ENCODE measurements at places on chromosomes 2 and 18. TPM values are rescaled to one million over a fixed set of nuclear protein-coding genes. Genes with fewer than 3 reads are reported as not detected.

DNA sequence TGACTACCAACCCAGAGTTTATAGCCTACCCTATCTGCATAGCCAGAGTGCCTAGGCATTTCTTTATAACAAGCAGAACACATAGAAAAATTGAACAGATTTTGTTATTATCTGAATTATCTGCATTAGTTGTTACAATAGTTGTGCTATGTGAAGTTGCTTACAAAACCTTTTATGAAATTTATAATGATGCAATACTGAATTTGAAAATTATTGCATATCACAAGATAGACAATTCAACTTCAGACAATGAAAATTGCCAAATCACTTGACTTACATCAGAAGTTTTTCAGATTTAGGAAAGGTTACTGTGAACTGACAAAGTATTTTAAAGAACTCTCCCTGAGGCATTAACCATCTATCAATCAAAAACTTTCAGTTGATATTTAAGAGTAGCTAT, 437.9 kb upstream of the PIK3C3 start:
- no peak for DNase-seq

- no peak for DNase-seq
Observed at GRCh38 chr2:98535971-98536677, 72.2 kb downstream of the COA5 start.

- no peak for DNase-seq
Observed at GRCh38 chr2:44086629-44087028, 82.0 kb upstream of the PPM1B start.

GRCh38 chr2:150144546-150145298, 342.7 kb downstream of the RND3 start:
- no peak for DNase-seq

- no peak for DNase-seq
Observed at GRCh38 chr2:133432778-133433177, 135.5 kb downstream of the NCKAP5 start.

GRCh38 chr2:85376291-85377065, 21.9 kb downstream of the ELMOD3 start:
- no peak for DNase-seq

GRCh38 chr2:113113807-113114206, 13.6 kb upstream of the IL1RN start:
- no peak for DNase-seq

- DNase-seq, result no peak
Observed at GRCh38 chr2:98730053-98730706, 752 bp downstream of the MGAT4A start.

DNA sequence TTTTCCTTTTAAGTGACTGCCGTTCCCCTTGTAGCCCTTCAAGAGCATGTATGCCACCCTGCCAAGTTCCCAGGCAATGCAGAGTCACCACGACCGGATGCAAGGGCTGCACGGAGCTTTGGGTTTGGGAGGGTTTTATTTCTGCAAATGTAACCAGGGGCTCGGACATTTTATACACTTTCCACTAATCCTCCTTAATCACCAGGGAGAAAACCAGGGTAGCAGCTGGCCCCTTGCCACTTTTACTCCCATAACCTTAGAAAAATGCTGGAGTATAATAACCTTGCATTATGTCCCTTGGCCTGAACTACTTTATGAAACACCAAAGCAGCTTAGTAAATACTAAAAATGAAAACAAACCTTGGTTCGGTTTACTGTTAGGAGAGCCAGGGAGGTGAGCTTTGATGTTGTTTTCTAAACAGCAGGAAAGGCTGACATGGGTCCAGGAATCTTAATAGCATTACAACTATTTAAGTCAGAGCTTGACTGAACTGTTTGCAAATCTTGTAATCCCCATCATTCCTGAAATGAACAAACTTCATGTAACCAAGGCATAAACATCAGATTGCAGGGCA, 152.8 kb upstream of the RIOK3 start:
- no peak for DNase-seq

- no peak for DNase-seq
Observed at GRCh38 chr2:209146682-209147320, 277.0 kb upstream of the MAP2 start.

DNA sequence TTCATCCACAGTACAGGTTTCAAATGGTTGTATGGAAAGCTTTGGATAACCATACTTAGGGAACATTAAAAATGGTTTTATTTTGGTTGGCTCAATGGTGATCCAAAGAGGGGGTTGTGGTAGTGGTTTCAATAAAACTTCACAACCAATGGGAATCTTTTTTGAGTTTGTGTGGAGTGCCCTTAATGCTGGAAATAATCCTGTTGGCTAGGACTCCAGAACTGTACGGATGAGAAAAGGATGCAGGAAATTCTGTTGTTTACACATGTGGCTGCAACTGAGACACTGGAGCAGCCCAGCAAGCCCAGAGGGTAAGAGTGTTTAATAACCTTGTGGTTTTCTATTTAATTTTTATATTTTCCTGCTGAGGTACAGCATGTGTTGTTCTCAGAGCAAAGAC, at the start of gene CCDC102B:
CCDC102B (plus strand) TSS at position 210 of the 400 bp plus-strand sequence. CDS start 38,684 bp downstream, outside the sequence.
- DNase-seq, result no peak

DNA sequence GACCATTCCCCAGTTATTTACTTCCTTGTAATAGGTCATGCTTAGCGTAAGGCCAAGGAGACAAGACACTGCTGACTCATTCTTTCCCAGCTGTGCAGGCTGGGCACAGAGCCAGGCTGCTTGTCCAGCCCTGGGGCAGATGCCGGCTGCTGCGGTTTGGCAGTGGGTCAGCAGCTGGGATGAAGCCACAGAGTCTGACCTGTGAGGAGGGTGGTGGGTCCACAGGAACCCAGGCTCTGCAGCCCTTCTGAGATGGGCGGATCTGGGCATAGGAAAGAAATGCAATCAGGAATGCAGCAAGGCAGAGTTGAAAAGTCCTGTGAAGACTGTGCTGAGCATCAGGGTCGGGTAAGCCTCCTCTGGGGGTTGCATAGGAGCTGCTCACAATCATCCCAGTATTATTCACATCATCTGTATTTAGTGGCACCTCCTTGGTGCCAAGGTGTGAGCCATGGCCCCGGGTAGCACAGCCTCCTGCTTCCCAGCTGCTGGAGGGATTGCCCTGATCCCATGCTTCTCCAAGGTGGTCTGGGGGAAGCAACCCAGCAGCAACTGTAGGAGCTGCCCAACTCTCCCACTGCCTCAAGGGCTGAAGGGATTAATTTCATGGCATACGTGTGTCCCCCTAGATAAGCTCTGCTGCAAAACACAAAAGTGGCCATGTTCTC, 139.0 kb downstream of the DDX1 start:
- peak; percentile 97 for DNase-seq

DNA sequence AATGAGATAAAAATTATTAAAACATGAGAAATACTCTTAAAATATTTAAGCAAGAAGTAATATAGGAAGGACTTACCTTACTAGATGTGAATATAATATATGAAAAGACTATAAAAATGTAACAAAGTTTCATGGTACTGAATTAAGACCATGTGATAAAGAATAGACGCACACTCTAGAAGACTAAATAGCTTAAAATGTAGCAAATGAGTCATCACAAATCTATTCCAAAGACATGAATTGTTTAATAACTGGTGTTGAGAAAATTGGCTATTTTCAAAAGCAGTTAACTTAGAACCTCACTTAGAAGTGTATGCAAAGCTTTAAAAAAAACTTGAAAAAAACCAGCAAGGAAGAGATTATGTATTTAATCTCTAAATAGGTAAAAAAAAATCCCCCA, 64.1 kb downstream of the POLE4 start:
- no peak for DNase-seq

- no peak for DNase-seq
Observed at GRCh38 chr2:6602471-6602870, 263.2 kb downstream of the CMPK2 start.

DNA sequence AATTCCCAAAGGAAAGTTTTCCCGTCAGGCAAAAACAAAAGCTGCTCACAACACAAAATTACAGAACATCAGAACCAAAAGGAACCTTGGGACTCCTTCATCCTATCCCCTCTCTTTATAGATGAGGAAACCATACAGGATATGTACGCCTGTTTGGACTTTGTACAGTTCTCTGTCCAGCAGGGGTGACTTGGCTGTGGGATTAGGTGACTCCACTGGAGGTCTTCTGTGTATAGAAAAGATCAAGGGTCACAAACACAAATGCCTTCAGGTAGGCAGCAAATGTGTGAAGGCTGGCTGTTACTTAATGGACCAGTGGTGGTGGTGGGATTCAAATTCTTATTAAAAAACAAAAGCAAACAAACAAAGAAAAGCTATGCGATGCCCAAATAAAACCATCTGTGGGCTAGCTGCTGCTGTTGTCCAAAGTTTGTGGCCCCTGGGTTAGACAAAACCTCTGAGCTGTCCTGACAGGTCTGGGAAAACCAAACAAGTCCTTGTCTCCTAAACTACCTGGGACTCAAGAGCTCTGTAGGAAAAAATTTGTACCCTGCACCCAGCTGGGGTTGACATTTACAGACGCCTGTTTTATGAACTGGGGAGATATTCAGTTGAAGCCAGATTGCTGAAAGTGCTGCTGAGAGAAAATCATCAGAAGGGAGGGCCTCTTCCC, 1.3 kb upstream of the CEP68 start:
- DNase-seq, result no peak

Gene UGT1A5
- not detected for total RNA-seq

Gene CD207
- total RNA-seq, result not detected

Gene SLC16A14
- total RNA-seq, result 5.5 TPM

Gene COL4A3
- total RNA-seq, result 1.7 TPM

Measured in omental fat pad (tissue), 4 donors.